Foreskin keratinocyte (primary cell): ENCODE measurements at places on chromosomes 16 and 17. TPM values are rescaled to one million over a fixed set of nuclear protein-coding genes. Genes with fewer than 3 reads are reported as not detected.

Gene NLRC5
- total RNA-seq, result 8.4 and 10.3 TPM in 2 replicates

Gene KDM6B
- 4.5 and 6.4 TPM in 2 replicates for total RNA-seq

Gene SKAP1
- total RNA-seq, result not detected in 2 replicates

Gene NT5M
- 0.88 and 1.4 TPM in 2 replicates for total RNA-seq

Gene RFNG
- total RNA-seq, result 25.0 and 25.9 TPM in 2 replicates
